ENCODE measurements at places on chromosomes 3 and 15.
A peak's percentile ranks its signal among the peaks of the same experiment; 100 is the strongest.

DNA sequence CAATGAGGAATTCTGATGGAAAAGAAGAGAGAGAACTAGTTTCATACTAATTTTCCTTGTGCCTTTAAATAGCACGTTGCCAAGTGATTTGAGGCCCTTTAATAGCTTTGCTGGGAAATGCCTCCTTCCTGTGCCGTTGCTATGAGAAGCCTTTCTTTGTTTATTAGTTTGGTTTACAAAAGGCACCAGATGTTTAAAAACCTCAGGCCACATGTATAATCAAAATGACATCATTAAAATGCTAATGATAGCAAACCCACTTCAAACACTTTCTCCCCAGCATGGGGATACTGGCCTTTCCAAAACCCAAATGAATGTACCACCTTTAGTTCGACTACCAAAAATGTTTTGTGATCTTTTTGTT, 50.0 kb upstream of the TBC1D23 start:
- no peak for DNase-seq

DNA sequence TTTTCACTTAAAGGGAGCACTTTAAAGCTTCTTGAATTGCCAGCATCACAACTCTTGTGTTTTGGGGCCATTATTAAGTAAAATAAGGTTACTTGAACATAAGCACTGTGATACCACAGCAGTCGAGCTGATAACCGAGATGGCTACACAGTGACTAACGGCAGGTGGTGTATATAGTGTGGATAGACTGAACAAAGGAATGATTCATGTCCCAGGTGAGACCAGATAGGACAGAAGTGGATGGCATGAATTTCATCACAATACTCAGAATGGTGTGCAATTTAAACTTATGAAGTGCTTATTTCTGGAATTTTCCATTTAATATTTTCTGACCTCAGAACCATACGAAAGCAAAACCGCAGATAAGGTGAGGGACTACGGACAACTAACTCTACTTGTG, 40.2 kb downstream of the PBRM1 start:
- no peak for DNase-seq

DNA sequence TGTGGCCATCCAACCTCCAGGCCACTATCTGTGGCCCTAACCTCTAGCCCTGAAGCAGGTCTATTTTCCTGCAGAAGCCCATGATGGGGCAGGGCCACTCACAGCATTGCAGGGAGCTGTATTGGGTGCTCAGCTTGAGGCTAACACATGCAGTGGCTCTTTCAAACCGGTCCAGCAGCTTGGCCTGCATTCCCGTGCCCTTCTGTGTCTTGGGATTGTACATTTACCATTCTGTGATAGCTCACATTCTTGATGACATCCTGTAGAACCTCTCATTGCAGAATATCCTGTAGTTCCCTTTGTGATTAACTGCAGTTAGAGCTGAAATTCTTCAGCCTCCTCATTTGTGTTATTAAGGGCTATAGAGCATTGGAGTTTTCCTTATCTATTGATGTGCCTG, 60.8 kb upstream of the ANKRD34C start:
- no peak for DNase-seq

DNA sequence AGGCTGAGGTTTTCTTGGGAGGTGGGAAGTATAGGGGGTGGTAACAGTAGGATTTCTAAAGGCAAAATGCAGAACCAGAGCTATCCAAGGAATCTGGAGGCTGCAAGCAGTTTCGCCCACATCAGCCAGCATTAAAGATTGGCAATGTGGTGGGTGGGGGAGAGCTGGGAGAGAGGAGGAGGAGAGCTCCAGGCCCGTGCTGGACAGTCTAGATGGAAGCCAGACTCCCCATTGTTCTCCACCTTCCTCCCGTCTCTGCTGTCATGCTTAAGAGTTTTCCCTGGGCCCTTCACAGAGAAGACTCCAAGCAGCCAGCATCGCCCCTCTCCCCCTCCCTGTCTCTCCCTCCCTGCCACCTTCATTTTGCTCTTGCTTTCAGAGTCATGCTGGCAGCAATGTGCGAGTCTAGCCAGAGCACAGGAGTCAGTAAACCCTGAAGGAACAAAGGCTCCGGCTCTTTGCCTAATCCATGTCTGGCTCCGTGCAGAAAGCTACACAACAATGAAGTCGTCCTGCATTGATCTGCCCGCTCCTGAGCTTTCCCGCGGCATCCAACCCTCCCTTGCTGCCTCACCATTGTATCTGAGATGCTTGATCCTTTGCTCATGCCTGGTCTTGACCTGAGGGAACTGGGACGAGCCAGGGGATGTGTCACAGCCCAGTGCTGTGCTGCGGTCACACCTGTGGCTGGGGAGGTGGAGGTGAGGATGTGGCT, 282.9 kb downstream of the NTRK3 start:
- DNase-seq = no peak

DNA sequence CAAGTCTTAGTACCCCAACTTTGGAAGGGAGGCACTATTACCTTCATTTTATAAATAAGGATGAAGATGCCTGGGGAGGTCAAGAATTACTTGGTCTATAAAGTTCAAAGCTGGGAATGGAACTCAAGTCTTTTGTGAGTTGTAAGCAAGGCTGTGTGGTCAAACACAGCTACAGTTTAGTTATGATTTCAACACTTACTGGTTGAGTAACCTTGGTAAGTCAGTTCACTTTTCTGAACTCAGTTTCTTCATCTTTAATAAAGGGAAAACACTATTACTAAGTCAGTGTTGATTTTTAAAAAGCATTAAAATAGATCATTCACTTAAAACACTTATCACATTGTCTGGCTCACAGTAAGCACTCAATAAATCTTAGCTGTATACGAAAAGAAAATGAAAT, 200.4 kb upstream of the ADAMTS9 start:
- DNase-seq = no peak

DNA sequence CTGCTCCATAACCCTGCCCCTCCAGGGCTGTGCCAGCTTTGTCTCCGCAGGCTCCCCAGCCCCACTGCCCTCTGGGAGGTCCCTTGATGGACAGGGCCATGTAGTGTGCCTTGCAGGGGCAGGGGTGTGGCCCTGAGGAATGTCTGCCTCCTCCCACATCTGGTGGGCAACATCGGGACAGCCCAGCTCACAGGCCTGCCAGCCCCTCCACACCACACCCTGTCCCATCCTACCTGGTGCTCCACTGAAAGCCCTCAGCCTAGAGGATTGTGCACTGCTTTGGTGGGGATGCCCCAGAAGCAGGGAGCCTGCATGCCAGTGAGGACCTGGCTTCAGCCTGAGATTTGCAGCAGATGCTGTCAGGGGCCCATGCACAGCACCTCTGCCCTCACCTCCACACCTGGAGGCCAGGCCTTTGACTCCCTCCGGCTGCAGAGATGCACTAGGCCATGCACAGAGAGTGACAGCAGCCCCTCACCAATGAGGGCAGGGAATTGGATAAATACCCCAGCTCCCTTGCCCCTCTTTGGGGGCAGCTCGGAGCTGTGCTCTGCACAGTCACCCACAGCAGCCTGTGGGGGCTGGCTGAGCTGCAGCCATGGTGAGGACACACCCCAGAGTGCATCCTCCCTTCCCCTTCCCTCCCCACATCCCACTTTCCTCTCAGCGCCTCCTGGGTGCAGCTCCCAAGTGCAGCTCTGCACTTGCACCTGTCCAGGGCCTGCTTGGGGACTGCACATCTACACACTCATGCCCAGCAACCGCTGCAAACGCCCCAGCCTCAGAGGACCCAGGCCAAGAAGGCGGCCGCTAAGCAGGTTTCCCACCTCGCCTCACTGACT, 2.7 kb downstream of the C3orf22 start:
- DNase-seq = no peak

- no peak for DNase-seq
Measured at GRCh38 chr15:68979816-68980215, 34.7 kb upstream of the NOX5 start.

GRCh38 chr3:123270818-123271217, 69.1 kb downstream of the SEC22A start:
- DNase-seq = no peak

GRCh38 chr3:79011821-79012529, 755.8 kb downstream of the ROBO1 start:
- no peak for DNase-seq

- no peak for DNase-seq
Measured at GRCh38 chr15:48935236-48935635, 28.5 kb downstream of the SHC4 start.

DNA sequence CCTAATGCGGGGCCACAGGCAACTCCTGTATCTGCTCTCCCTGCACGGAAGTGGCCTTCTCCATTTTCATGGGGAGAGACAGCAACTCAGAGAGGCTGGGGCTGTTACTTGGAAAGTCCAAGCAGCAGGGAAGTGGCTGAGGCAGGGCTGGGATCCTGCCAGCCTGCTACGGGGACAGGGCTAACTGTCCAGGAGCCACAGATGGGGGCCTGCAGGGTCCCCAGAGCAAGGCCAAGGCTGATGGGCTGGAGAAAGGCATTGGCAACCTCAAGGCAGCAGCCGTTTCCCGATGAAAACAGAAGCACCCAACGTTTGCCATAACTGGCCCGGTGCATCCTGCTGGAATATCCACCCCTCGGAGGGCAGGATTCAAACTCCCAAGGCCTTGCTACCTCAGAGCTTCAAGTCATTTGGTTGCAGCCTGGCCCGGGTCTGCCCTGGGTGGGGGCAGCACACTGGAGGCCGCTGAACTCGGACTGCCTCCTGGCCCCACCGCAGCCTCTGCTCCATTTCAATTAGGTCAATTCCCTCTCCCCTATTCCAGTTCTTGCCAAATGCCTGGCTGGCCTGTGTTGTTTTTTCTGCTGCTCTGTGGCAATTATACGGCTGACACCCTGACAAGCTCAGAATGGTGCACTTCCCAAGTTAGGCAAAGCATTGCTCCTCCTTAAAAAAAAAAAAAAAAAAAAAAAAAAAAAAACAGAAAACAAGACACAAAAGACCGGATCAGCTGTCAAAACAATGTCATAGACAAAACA, 143.5 kb downstream of the NUP210 start:
- DNase-seq = no peak

DNA sequence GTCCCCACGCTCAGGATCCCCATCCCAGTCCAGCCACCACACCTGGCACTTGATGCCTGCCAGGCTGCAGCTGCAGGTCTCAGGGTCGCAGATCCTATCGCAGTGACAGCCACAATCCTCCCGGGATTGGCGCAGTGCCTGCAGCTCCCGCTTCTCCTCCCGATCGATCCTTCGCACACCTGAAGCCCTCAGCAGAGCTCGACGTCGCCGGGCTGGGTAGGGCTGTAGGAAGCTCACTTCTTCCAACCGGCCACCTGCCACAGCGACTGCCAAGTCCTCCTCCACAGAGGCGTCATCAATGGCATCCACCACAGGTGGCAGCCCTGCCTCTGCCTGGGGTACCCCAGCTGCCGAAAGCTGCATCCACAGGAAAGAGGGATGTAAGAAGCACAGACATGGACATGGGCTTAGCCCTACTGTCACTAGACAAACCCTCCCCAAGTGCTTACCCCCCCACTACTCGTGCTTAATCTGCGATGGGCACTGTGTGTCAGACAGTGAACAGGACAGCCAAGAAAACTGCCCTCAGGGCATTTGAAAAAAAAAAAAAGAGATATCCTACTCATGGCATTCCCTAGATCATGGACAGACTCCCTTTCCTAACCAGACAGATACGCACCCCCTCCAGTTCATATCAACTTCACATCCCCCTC, 9.2 kb downstream of the CSRNP1 start:
- no peak for DNase-seq

GRCh38 chr3:5296362-5296761, 108.9 kb downstream of the EDEM1 start:
- no peak for DNase-seq

- no peak for DNase-seq
Measured at GRCh38 chr15:29601811-29602210, 220.5 kb downstream of the TJP1 start.

GRCh38 chr3:113287803-113288648, 76.7 kb downstream of the BOC start:
- peak; percentile 65 for DNase-seq

DNA sequence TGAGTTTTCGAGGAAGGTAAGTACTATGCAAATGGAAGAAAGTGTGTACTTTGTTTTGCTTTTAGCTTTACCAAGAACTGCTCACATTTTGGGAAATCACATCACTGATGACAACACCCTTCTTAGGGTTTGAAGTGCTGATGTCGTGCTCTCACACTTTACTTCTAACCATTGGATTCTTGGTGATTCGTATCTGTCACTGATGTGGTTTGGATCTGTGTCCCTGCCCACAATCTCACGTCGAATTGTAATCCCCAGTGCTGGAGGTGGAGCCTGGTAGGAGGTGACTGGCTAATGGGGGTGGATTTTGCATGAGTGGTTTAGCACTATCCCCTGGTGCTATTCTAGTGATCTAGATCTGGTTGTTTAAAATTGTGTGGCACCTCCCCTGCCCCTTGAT, 75.4 kb upstream of the RGMA start:
- no peak for DNase-seq

DNA sequence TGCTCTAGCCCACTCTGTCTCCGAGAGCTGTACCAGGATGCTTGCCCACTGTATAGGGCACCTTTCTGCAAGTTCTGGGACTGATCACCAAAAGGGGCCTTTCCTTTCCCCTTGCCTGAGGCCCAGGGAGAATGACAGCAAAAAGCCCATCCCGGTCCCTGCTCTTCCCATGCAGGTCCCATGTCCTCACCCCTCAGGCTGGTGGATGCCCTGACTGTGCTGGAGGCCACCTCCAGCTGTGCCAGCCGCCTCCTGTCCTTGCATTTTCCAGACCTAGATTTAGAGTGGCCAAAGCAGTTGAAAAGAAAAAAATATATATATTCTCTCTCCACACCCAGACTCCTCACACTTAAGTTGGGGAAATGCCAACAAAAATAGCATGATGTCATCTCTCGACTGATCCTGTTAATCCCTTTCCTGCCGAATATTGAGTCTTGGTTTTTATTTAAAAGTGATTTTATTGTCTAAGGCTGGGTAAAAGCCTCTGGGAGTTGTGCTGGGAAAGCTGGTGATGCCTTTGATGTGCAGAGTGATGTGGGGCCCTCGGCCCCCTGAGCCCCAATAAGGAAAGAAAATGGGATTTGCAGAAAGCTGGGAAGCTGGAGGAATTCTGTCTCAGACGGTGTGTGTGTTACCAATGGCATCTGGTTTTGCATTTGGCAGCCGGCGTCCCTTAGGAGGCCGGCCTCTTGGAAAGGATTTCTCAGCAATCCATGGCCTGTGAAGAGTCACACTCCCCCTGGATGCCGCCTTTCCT, 29.3 kb upstream of the TPM1 start:
- DNase-seq = no peak

GRCh38 chr3:50334339-50335075, 6.1 kb downstream of the RASSF1 start:
- no peak for DNase-seq

GRCh38 chr3:120850381-120851295, 57.4 kb upstream of the STXBP5L start:
- DNase-seq = no peak

DNA sequence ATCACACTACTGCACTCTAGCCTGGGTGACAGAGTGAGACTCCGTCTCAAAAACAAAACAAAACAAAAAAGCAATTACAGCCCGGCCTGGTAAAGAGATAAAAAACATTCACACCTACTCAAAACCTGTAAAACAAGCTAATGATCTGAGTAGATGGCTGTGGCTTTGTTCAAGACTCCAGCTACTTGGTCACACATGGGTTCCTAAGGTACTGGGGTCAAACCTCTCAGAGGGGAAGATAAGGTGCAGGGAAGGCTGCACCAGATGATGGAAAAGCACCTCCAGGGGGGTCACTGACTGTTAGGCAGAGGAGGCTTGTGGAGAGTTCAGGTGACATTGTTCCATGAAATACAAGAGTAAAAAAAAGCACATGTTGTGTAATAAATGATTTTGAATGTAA, 450.2 kb upstream of the WNT5A start:
- no peak for DNase-seq

Measured in GM10248 (cell line).